ENCODE measurements at places on chromosomes 13 and 19. TPM values are rescaled to one million over a fixed set of nuclear protein-coding genes. Genes with fewer than 3 reads are reported as not detected.

The KASH5 gene
- total RNA-seq: not detected

The CAPN12 gene
- 1.6 TPM for total RNA-seq

The GPC6 gene
- 0.57 TPM for total RNA-seq

The TMEM238 gene
- total RNA-seq: 32.7 TPM

The CBLC gene
- total RNA-seq: 75.7 TPM

Data from esophagus squamous epithelium (tissue), 5 donors.